ENCODE measurements at places on chromosomes 6 and 20. TPM values are rescaled to one million over a fixed set of nuclear protein-coding genes. Genes with fewer than 3 reads are reported as not detected.

The LRRC73 gene
- total RNA-seq, result 0.30 TPM

The UNC5CL gene
- not detected for total RNA-seq

The CD24 gene
- total RNA-seq, result 7.2 TPM

The CCDC170 gene
- 0.32 TPM for total RNA-seq

The NNAT gene
- 0.42 TPM for total RNA-seq

The THBD gene
- 7.2 TPM for total RNA-seq

The TMEM244 gene
- total RNA-seq, result not detected
